ENCODE measurements at places on chromosomes 11 and 22.

DNA sequence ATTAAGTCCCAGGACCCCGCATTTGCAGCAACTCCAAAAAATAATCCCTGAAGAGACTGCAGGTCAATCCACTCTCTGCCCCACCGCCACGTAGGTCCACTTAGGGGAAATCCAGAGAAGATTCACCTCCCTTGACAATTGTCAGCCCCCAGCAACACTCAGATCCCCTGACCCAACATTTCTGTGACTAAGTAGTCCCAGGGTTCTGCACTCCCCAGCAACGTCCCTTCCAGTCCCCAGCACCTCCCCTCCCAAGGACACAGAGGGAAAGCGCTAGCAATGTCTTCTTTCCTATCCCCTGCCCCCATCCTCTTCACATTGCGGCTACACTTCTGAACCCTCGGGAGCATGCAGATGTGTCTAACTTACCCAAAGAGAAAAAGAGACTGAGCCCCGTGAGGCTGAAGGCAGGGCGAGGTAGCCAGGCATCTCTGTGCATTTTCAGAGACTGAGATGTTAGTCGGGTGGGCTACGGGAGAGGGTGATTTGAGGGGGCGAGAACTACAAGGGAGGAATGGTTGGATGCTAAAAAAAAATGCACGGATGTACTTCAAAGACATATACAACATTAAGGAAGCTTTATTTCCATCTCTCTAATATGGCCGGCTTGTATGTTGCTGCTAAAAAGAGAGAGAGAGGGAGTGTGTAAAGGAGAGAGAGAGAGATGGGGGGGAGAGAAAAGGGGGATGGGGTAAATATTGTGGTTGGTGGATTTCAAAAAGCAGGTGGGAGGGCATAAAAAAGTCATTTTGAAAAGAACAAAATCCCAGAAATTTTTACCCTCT lies at the start of gene SCN2B:
SCN2B (minus strand) TSS at position 647 of the 785 bp plus-strand sequence; CDS start at position 439, 208 bp downstream.
- DNase-seq = no peak

DNA sequence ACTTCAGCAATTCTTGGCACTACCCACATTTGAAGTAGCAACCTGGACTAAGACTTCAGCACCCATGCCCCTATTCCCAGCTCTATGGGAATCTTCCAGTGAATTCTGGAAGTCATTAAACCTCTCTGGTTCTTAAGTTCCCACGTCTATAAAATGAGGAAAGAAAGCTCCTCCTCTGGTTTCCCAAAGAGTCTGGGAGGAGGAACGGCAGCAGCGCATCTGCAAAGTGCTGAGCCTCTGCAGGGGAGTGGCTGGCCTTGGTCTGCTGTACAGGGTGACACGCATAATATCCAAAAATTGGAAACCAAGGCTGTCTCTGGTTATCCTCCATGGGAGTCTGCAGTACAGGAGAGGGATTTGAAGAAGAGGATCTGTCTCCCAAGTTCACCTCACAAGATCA lies 73.6 kb upstream of the TP53I11 start:
- DNase-seq = no peak

GRCh38 chr11:796565-797295 lies 1.4 kb downstream of the SLC25A22 start:
- no peak for DNase-seq

DNA sequence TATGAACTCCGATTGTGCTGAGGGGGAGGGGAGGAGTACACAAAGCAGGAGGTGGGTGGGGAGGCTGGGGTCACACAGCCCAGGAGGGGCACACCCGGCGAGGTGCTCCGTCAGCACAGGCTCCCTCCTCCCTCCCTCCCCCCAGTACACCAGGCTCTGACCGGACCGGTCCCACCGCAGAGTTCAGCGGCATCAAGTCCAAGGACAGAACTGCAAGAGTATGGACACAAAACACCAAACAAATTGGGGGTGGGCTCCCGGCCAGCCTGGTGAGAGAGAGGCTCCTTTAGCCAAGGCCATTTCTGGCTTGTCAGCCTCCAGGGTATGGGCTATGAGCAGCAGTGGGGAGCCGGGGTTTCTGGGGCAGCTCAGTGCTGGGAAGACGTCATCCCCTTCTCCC lies 68.3 kb downstream of the ST3GAL4 start:
- no peak for DNase-seq

- no peak for DNase-seq
These were observed 735.3 kb upstream of the RAG2 start for GRCh38 chr11:37333345-37333744.

GRCh38 chr11:45676522-45677095 lies 11.2 kb upstream of the CHST1 start:
- no peak for DNase-seq

GRCh38 chr11:131504199-131504949 lies 134.0 kb downstream of the NTM start:
- no peak for DNase-seq

- no peak for DNase-seq
These were observed 7.4 kb upstream of the PIM3 start for GRCh38 chr22:49953027-49953679.

DNA sequence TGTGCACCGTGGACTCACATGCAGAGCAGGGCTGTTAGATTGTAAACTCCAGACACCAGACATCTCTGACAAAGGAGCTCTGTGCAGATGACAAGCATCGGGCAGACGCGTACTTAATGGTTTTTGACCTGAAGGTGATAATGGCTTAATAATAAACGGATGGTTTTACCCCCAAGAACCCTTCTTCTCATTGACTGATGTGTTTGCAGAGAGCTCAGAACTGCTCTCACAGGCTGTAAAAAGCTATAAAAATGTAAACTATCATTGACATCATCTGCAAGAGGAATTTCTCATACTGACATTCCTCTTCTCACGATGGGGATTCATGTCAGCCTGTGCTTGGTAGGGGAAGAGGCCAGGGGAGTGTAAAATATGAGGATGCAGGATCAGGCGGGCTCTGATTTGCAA lies 8.6 kb upstream of the ARHGAP8 start:
- no peak for DNase-seq

DNA sequence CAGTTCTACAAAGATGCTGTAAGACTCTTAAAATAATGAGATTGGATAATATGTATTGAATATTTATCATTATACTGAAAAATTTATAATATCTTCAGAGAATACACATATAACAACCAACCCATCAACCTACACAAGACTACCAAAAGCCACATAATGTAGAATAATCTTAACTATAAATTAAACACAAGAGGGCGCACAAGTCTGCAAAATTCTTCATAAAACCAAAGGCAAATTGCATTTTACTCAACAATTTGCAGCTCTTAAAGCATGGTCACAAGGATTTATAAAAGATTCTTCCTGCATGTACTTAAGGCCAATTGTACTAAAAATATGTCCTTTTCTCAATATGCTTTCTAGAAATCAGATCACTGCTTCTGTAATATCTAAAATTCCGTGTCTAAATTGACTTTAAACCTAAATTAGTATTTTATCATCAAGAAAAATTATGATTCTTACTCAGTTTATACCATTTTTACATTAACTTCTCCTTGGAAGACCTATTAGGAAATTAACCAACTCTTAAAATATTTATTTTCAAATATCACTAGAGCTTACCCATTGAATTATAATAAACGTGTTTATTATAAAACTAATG lies 79.0 kb downstream of the TTC28 start:
- DNase-seq = no peak

DNA sequence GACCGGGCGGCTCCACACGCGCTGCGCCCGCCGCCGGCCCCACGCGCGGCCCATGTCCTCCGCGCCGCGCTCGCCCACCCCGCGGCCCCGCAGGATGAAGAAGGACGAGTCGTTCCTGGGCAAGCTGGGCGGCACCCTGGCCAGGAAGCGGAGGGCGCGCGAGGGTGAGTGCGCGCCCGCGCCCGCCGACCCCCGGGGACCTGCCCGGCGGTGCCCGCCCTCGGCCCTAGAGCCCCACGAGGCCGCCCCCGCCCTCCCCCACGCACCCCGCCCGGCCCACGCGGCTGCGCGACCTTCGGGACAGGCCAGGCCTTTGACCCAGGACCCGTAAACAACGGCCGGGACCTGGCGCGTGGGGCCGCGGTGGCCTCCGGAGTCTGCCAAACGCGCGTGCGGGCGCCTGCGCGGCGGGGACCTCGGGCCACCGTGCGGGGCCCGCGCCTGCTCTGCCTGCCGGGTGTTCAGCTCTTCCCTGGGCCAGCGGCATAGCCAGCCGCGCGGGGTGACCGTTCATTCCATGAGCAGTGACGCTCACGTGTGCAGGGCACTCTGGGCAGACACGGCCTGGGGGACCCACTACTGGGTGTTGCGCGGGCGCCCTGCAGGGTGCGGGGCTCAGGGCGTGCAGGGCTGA lies at the start of gene PARVB:
PARVB (plus strand) TSS at position 15 of the 634 bp plus-strand sequence; CDS start at position 53, 38 bp downstream.
- DNase-seq = no peak

- no peak for DNase-seq
These were observed at the start of gene BID for GRCh38 chr22:17774206-17774925. Gene BID, minus strand, starts transcription at chr22:17774469. Its CDS starts 24,353 bp downstream, at chr22:17750116.

GRCh38 chr11:24226606-24227005 lies 270.2 kb upstream of the LUZP2 start:
- DNase-seq = no peak

DNA sequence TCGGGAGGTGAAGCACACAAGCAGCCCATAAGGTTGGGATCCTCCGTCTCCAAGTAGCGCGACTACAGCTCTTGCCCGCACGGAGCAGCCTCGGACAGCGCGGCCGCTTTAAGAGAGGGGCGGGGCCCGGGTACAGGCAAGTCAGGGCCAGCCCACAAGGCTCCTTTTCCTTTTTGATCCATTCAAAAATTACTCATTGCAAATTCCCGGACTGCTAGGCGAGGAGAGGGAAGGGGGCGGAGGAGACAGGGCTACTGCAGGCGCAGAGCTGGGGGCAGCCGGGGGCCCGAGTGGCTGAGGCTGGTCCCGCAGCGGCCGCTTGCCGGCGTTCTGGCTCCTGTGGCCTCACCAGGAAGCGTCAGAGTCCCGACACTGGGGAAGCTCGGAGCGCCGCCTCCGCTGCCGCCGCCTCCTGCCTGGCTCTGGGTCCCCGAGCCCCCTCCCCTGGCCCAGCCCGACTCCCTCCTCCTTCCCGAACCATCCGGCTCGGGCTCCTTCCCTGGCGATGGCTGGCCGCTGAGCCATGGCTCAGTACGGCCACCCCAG lies at the start of gene UBASH3B:
UBASH3B (plus strand) TSS at position 196 of the 546 bp plus-strand sequence; CDS start at position 524, 328 bp downstream.
- DNase-seq = no peak

GRCh38 chr11:124442442-124442841 lies 3.1 kb downstream of the OR8B8 start:
- DNase-seq = no peak

DNA sequence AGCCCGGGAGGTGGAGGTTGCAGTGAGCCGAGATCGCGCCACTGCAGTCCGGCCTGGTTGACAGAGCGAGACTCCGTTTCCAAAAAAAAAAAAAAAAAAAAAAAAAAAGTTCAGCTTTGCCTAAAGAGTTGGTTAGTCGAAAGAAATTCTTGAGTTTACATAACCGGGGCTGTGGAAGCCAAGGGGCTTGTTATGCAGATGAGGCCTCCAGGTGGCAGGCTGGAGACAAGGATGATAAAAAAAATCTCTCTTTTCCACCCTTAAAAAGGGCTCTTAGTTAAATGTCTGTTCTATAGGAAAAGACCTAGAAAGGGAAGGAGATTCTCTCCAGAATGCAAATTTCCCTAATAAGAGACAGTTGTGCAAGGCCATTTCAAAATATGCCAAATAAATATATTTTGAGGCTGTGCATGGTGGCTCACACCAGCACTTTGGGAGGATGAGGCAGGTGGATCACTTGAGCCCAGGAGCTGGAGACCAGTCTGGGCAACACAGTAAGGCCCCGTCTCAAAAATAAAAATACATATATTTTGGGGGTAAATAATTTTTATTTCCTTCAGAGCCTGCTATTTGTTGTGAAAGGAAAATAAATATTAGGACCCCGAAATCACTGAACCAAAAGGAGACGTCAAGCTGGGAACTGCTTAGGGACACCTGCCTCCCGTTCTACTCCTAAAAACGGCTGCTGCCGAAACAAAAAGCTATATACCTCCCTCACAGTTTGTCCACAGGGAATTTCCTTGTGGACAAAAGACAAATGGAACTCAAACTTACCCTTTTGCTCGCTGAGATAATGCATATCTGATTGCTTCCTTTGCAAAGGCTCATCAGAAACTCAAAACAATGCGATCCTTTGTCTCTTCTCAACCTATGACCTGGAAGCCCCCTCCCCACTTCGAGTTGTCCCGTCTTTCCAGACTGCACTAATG lies 2.4 kb upstream of the IFITM2 start:
- no peak for DNase-seq

- no peak for DNase-seq
These were observed 64.2 kb downstream of the RASSF10 start for GRCh38 chr11:13073119-13073981.

- DNase-seq = no peak
These were observed 869 bp downstream of the FAM83F start for GRCh38 chr22:39995393-39996252.

DNA sequence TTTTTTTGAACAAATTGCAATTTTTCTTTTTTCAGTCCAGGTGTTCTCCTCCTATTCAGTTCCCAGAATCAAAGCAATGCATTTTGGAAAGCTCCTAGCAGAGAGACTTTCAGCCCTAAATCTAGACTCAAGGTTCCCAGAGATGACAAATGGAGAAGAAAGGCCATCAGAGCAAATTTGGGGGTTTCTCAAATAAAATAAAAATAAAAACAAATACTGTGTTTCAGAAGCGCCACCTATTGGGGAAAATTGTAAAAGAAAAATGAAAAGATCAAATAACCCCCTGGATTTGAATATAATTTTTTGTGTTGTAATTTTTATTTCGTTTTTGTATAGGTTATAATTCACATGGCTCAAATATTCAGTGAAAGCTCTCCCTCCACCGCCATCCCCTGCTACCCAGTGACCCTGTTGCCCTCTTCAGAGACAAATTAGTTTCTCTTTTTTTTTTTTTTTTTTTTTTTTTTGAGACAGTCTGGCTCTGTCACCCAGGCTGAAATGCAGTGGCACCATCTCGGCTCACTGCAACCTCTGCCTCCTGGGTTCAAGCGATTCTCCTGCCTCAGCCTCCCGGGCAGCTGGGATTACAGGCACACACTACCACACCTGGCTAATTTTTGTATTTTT lies 6.2 kb upstream of the UBE4A start:
- no peak for DNase-seq

- no peak for DNase-seq
These were observed 12.2 kb downstream of the CTTN start for GRCh38 chr11:70410276-70411205.

DNA sequence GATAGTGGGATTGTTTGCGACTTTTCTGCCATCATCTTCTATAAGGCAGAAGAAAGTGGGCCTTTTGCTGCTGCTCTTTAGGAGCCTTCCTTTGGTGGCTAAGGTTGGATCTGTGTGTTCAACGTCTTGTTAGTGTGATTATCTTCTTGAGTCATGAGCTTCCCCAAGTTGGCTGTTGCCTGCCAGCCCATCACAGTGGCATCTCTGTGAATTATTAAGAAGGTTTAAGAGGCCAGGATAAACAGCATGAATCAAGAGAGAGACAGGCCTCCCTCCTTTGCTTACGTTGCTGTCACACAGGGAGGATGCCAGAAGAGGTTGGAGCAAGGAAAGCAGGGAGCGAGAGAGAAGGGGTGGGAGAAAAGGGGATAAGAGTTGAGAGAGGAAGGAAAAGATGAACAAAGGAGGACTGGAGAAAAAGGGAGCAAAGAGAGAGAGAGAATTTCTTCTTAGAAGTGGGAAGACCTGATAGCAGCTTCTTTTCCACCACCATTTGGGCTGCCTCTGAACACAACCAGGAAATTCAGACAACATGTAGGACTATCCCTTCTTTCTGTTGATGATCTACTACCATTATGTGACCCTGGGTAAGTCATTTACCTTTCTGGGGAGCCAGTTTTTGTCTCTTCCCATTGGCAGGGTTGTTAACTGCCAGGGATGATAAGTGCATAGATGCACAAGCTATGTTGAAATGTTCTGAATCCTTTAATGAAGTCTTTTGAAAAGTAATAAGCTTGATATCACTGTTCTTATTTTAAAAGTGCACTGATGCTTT lies 126.5 kb downstream of the NAV2 start:
- no peak for DNase-seq
